ENCODE measurements at places on chromosomes 11 and 22. TPM values are rescaled to one million over a fixed set of nuclear protein-coding genes. Genes with fewer than 3 reads are reported as not detected.
A peak's percentile ranks its signal among the peaks of the same experiment; 100 is the strongest.

The FIBIN gene
- 32.8 TPM for total RNA-seq

The SLC25A18 gene
- 1.2 TPM for total RNA-seq

GRCh38 chr11:58465690-58466089, 23.7 kb upstream of the OR5B12 start:
- no peak for DNase-seq

GRCh38 chr11:105220121-105220520, 80.6 kb upstream of the CARD18 start:
- no peak for DNase-seq

DNA sequence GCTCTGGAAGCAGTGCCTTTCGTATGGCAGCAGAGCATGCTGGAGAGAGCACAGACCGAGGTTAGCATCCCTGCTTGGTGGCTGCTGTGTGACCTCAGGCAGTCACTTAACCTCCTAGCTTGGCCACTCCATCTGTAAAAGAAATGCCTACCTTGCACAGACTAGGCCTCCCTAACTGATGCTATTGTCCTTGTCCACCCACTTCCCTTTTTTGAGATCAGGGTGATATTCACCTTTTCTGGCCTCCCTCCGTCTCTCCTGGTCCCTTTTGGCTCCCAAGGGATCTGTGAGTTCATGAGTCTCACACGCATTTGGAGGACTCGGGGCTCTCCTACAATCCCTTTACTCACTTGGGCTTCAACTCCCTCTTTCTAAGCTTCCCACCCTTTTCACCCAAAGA, 37.2 kb downstream of the TECTA start:
- DNase-seq: no peak

DNA sequence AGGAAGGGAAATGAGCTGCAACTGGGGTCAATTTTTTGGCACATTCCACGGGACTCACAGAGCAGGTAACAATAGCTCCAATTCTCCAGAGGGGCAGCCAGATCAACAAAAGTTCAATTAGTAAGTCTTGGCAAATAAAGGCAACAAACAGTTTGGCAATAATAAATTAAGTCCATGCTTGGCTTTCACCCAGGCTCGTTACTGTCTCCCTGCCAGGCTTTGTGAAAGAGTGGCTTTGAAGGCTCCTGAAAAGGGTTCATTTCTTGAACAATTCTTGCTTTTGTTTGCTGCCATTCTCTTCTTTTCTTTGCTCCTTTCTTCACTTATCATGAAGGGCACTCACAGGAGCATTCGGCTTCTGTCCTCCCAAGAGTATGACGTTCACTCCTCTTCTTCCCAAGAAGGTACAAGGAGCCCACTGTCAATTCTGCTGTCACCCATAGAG, 123.3 kb downstream of the APIP start:
- no peak for DNase-seq

DNA sequence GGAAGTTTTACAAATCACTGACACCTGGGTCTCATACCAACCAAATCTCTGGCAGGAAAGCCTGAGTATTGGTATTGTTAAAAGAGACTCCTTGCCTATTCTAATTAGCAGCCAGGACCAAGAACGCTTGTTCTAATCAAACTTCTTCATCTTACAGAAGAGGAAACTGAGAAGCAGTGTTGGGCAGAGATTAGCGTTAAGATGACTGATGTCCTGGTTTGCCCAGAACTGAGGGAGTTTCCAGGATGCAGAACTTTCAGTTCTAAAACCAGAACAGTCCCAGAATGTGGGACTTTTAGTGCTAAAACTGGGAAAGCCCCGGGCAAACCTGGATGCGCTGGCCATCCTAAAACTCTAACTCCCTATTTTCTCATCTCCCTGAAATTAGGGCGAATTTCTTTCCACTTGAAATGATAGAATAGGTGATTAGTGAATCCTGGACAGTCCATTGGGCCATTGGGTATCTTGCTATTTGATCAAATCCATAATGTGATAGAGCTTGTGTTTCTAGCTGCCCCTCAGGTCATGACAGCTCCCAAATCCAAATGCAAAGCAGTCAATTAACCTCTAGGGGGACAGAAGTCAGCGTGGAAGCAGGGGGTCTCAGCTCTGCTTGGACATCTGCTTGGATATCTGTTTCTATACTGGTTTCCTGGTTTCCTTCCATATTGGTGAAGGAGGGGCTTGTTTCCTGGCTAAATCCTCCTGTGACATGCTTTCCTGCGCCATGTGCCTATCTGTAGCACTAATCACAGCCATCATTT, 16.0 kb upstream of the TMPRSS13 start:
- no peak for DNase-seq

DNA sequence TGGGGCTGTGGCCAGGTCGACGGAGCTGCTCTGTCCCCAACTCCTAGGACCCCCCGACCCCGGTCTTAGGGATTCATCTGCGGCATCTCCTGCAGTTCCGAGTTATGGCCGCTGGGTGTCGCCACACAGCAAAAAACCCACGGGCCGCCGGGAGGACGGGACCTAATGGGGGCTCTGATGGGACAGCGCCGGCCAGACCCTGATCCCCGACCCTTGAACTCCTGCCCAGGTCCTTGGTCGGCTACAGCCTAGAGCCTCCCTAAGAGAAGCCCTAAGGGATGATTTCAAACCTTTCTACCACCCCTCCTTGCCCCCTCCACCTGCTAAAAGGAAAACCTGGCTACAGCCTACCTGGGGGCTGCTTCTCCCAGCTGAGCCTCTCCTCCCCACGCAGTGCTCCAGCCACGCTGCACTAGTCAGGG, 30.8 kb upstream of the LRRC10B start:
- peak; percentile 89 for DNase-seq

DNA sequence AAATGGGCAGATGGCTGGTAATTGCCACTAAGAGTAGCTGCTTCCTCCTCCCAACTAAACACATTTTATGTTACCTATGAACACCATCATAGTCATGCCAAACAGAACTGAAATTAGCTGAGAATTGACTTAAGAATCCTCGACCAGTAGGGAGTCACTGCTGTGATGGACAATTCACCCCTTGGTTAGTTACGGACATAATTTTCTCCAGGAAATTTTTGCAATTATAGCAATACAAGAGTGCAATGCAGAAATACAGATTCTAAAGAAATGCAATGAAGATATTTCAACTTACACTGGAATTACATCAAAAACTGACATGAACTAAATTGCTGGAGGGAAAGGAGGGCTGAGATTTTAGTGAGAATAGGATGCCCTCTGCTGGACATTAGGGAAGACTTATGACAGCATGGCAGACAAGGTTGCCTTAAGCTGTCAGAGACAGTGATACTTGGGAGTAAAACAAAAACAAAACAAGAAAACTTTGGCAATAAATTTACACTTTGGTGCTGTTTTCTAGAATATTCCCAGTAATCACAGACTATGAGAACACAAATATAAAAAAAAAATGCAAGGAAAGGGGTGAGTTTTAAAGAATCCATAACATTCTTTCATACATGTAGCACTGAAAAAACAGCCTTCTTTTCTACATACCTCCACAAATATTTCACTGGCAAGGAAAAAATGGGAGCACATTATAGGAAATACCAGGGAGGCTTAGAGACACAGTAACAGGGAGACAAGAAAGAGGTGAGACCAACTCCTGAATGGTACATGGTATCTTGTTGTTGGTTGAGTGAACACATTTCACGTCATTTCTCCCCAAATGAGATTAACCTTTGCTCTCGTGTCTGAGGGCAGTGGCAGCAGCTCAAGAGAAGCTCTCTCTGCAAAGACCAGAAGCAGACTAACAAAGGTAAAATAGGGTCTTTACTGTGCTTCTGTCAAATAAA, 11.2 kb upstream of the PPP2R1B start:
- DNase-seq: no peak

The CXCR5 gene
- 0.10 TPM for total RNA-seq

The KCNA4 gene
- 0.32 TPM for total RNA-seq

- no peak for DNase-seq
Observed at GRCh38 chr22:25645964-25646363, 81.5 kb downstream of the GRK3 start.

GRCh38 chr22:21726650-21727049, 8.9 kb downstream of the YPEL1 start:
- DNase-seq: no peak

The EIF1AD gene
- total RNA-seq: 24.8 TPM

GRCh38 chr11:1437500-1437899, 47.8 kb downstream of the BRSK2 start:
- DNase-seq: no peak

- DNase-seq: peak; percentile 66
Observed at GRCh38 chr11:68689737-68690625, 5.6 kb downstream of the GAL start.

All from posterior vena cava (tissue), 2 donors.